Activated T-cell treated with anti-CD3 and anti-CD28 coated beads for 48 hours (primary cell): ENCODE measurements at places on chromosomes 11 and 22.
A peak's percentile ranks its signal among the peaks of the same experiment; 100 is the strongest.

- DNase-seq, result no peak
Observed at GRCh38 chr11:43933226-43933607, 9.2 kb upstream of the C11orf96 start.

DNA sequence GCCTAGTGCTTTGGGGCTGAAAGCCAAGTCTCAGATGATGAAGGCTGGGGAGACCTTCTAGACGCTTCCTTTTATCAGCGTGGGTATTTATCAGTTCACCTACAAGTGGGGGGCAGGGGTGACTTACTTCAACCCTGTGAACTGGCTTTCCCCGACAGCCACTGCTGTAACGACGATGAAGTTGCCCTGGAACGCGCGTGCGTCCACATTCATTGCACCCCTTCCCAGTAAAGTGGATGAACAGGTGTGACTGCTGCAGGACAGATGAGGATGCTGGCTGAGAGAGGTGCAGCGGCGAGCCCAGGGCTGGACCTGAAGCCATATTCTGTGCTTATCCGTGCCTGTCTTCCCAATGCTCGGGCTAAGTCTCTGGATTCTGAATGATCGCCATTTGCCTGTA, 1122.3 kb downstream of the TBC1D22A start:
- DNase-seq, result no peak

DNA sequence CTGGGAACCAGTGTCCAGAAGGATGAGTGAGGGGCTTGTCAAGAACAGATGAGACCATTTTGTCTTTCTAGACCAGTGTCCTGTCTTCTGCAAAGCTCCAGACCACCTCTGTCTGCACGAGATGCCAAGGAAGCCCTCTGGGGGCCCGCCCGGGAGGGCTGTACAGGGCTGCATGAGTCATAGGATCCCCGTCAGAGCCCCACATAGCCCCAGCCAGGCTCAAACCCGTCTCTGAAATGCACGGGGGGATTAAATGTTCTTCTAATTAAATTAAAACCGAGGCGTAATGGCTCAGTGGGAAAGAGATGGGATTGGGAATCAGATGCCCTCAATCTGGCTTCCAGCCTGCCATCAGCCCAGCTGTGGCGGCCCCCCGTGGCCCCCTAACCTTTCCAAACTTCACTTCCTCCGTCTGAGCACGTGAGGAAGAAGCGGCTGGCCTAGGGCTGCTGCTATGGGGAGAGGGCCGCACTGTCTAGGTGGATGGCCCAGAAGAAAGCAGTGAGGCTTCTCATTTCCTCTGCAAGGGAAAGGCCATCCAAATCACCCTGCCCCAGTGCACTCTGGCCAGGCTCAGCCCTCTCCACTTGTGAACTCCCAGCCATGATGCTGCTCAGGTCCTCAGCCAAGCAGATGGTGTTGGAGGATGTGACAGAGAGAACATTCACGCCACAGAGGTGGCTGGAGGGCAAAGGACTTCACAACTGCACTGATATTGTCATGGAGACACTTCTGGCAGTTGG, 32.8 kb downstream of the KCNQ1OT1 start:
- DNase-seq, result no peak

DNA sequence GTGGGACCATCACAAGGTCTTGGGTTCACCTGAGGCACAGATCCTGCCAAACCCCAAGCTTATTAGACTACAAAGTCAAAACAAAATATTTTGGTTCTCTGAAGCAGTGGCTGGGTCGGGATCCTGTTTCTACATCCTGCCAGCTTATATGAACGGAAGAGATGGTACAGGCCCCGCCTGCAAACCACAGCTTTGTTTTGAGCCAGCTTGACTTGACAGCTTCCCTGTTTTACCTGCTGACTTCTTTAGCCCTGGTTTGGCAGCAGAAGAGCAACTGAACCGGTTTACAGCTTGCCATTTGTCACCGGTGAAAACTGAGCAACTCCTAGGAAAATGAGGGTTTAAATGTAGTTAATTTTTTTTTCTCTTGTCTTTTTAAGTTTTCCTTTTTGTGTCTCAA, 11.4 kb downstream of the PACS1 start:
- DNase-seq, result no peak

- no peak for DNase-seq
Observed at GRCh38 chr11:72012897-72013721, 14.4 kb downstream of the IL18BP start.

GRCh38 chr11:103779054-103779453, 257.4 kb upstream of the DDI1 start:
- DNase-seq, result no peak

GRCh38 chr11:75140269-75141138, 10.4 kb upstream of the SLCO2B1 start:
- peak; percentile 76 for DNase-seq

GRCh38 chr11:79076526-79077115, 364.2 kb downstream of the TENM4 start:
- DNase-seq, result no peak

- DNase-seq, result no peak
Observed at GRCh38 chr11:95517453-95517852, 272.1 kb downstream of the FAM76B start.

- DNase-seq, result no peak
Observed at GRCh38 chr22:42619261-42620063, 4.8 kb upstream of the POLDIP3 start.

GRCh38 chr11:76371170-76371569, 9.8 kb downstream of the THAP12 start:
- no peak for DNase-seq

- DNase-seq, result no peak
Observed at GRCh38 chr11:130472434-130472961, 24.1 kb downstream of the ADAMTS15 start.

- DNase-seq, result no peak
Observed at GRCh38 chr11:44561275-44561805, 4.1 kb upstream of the CD82 start.

GRCh38 chr11:2806351-2807024, 79.1 kb downstream of the CDKN1C start:
- no peak for DNase-seq

DNA sequence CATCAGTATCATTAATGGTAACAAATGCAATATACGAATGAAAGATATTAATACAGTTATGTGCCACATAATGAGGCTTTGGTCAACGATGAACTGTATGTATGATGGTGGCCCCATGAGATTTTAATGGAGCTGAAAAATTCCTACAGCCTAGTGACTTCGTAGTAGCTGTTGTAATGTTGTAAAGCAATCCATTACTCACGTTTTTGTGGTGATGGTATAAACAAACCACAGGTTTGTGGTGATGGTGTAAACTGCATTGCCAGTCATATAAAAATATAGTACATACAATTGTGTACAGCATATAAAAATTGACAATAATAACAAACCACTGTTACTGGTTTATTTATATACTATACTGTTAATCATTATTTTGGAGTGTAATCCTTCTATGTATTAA, 27.4 kb upstream of the GRIA4 start:
- DNase-seq, result no peak

DNA sequence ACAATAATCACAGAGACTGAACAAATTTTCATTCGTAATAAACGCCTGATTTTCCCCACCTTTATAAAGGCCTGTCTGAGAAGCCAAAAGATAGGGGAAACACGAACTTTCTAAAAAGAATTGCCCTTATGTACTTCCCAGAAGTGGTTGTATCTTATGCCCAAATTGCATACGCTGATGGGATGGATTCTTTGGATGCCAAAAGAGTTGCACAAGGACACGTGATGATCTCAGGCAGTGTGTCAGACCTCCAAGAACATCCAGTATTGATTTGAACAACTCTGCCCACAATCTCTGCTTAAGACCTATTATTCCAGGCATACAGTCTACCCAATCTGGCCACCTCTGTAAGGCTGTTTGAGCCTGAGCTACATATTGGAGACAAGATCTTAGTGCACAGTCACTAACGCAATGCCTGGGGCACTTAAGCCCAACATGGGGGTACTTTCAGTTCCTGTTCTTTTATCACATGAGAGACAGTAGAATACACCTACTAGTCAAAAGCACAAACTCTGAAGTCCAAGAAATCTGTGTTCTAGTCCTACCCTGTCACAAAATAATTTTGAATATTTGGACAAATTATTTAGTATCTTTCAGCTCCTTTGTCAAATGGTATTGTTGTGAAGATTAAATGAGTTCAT, 38.9 kb downstream of the OR10A6 start:
- DNase-seq, result no peak

- DNase-seq, result peak; percentile 93
Observed at GRCh38 chr11:65416341-65416824, 6.2 kb upstream of the NEAT1 start.

- DNase-seq, result no peak
Observed at GRCh38 chr11:11444027-11444803, 91.2 kb upstream of the CSNK2A3 start.

DNA sequence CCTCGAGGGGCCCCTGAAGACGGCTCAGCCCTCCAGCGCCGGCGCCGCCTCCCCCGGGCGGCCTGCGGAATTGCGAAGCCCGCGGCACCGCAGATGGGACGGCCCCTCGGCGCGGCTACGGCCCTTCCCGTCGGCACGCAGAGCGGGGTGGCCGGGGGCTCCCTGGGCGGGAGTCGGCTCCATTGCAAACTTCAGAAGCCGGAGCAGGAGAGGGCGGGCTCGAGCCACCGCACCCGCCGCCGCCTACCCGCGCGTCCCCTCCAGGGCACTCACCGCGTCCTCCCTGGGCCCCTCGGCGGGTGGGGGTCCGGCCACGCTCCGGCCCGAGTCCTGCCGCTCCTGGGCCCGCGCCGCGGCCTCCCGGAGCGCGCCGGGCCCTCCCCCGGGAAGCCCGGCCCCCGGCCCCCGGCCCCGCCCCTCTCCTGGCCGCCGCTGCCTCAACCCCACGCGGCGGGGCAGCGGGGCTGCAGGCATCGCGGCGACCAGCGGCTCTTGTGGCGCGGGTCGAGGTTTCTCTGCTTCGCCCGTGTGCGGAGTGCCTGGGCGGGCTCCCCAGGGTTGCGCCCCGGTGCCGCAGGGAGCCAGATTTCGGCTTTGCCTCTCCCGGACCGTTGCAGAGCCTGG, at the start of gene PACSIN3:
Gene PACSIN3 (minus strand): TSS at position 359 of the 624 bp plus-strand sequence. CDS start 3,707 bp downstream, outside the sequence.
- DNase-seq, result peak; percentile 49

DNA sequence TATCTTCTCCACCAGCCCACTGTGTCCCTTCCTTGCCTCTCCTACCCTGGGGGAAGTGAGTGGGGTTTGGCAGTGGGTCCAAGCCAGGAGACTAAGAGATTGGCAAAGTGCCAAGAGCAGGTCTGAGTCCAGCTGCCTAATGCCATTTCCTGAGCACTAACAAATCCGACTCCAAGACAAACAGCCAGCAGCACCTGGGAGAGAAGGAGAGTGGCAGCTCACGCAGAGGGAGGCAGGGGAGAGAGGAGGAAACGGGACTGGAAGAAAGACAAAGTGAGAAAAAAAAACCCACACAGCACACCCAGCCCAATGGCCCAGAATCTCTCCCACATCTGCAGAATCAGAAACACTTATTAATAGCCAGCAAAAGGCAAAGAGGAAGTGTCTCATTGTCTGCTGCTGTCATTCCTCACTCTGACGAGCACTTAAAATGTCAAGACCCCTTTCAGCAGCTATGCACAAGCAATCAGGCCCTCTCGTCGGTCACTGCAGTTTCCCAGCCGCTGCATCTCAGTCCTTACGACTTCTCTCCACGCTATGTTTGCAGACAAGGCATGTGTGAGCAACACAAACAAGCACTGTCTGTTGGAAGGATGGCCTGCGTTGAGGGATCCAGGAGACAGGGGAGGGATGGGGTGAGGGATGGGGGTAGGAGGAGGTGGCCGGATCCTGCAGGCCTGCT, 558.4 kb upstream of the CADM1 start:
- no peak for DNase-seq

GRCh38 chr22:39237318-39238100, 7.3 kb downstream of the PDGFB start:
- DNase-seq, result no peak

- no peak for DNase-seq
Observed at GRCh38 chr22:22085702-22086500, 103.3 kb upstream of the TOP3B start.

DNA sequence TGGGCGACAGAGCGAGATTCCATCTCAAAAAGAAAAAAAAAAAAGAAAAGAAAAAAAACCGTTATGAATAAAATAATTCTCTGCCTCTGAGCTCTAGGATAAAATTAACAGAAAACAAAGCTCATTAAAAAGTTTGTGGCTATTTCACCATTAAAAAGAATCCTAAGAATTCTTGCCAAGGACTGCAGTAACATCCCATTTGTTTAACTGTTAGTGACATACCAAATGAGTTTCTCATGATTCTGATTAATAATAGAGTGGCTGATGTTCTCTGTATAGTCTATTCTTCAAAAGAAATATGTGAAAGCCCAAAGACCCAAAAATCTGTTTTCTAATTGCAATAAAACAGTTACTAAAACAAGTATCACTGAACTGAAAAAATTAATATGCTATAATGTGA, 19.7 kb downstream of the CLNS1A start:
- no peak for DNase-seq

- no peak for DNase-seq
Observed at GRCh38 chr22:19114984-19115552, 7.1 kb downstream of the DGCR2 start.

GRCh38 chr11:68541991-68542390, 81.4 kb downstream of the PPP6R3 start:
- no peak for DNase-seq

DNA sequence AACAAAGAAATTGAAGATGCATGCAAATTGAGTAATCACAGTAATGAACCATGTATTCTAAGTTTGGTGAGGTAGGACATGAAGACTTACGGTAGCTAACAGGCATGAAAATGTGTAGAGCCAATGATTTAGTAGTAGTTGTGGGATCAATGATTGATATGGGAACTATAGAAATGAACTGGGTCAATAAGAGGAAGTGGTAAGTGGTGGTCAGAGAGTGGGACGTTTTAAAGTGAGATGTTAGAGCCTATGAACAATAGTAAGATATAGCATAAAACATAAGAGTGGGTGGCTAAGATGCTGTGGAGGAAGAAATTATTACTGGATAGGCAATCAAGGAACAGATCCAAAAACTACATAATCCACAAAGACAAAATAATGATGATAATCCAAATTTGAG, 45.0 kb downstream of the DLG2 start:
- no peak for DNase-seq

GRCh38 chr22:41237036-41237706, 3.6 kb downstream of the CHADL start:
- DNase-seq, result no peak

DNA sequence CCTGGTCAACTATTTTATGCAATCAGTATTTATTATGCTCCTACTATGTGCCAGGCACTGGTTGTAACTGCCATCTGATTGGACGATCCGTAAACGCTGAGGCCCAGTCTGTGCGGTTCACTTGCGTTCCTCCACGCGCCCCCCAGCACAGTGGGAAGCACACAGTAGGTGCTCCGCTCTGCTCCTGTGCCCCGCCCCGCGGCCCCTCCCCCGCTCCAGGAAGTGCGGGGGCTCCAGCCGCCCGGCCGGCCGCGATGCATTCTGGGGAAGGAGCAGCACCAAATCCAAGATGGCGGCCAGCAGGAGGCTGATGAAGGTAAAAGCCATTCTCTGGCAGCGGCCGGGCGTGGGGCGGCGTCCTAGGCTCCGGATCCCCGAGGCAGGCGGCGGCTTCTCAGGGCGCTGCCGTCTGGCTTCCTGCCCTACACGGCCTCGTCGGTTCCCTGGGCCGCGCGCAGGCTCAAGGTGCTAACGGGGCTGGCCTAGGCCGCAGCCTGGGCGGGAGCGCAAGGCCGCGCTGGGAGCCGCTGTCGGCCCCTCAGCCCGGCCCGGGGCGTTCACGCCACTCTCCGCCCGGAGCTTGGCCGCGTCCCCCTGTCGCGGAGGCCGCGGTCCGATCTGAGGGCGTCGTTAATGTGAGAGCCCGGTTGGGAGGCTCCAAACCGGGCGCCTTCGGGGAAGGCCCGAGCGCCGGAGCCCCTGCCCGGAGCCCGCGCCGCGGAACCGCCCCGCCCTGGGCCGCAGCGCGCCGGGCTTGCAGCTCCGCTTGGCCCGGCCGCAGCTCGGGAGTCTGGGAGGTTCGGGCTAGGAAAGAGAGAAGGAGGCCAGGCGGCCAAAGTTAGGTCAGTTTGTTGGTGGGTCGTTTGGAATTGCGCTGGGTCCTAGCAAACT, at the start of gene UBE2L3:
Gene UBE2L3 (plus strand): TSS at position 259 of the 891 bp plus-strand sequence. CDS start 31 bp downstream, at position 290.
- DNase-seq, result peak; percentile 79
